Fibroblast of pulmonary artery (primary cell): ENCODE measurements at places on chromosomes 6 and 20.

GRCh38 chr20:10747019-10747418 is 73.2 kb upstream of the JAG1 start:
- DNase-seq, result peak; percentile 27

GRCh38 chr6:169156793-169157147 is 96.9 kb downstream of the THBS2 start:
- DNase-seq, result no peak

GRCh38 chr6:8389036-8389818 is 46.1 kb downstream of the SLC35B3 start:
- DNase-seq, result no peak

GRCh38 chr6:54959820-54960219 is 113.2 kb downstream of the FAM83B start:
- no peak for DNase-seq

GRCh38 chr20:14914633-14915032 is 577.2 kb upstream of the FLRT3 start:
- DNase-seq, result no peak

DNA sequence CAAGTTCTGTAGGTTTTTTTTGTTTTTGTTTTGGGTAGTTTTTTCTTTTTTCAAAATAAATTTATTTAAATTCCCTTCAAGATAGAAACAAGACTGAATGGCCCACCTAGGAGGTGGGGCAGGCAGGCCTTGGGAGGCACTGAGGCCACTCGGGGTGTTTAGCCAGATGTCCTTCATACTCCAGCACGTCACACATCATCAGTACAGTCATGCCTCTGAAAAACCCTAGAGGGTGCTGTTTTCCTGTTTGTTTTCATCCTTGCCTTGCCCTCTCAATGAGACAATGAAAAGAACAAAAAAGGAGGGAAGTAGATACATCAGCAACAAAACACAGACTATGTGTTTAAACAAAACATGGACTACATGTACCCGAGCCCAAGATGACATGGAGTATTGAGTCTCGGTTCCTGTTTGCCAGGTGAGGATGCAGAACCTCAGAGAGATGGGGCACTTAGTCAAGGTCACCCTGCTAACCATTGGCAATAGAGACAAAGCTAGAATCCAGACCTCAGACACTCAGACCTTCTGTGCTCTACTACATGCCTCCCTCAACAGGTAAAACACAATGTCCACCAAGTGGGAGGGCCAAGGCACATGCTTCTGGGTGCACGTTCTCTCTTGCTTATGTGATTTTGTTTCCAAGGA is 26.8 kb upstream of the CLIC5 start:
- peak; percentile 52 for DNase-seq

DNA sequence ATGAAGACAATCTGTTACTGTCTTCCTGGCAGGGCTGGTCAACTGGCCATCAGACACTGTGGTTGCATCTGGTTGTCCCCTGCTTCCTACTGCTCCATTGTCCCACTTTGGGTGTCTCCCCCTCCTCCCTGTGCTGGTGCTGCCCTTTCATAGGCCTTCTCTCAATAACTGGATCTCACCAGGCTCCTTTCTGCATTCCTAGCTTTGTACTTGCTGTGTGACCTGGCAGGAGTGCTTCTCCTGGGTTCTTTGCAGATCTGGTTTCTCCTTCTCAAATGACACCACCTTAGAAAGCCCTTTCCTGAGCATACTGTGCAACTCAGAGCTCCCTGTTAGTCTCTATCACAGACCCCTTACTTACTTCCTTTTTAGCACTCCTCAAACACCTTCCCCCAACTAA is 223.0 kb downstream of the BCKDHB start:
- no peak for DNase-seq

DNA sequence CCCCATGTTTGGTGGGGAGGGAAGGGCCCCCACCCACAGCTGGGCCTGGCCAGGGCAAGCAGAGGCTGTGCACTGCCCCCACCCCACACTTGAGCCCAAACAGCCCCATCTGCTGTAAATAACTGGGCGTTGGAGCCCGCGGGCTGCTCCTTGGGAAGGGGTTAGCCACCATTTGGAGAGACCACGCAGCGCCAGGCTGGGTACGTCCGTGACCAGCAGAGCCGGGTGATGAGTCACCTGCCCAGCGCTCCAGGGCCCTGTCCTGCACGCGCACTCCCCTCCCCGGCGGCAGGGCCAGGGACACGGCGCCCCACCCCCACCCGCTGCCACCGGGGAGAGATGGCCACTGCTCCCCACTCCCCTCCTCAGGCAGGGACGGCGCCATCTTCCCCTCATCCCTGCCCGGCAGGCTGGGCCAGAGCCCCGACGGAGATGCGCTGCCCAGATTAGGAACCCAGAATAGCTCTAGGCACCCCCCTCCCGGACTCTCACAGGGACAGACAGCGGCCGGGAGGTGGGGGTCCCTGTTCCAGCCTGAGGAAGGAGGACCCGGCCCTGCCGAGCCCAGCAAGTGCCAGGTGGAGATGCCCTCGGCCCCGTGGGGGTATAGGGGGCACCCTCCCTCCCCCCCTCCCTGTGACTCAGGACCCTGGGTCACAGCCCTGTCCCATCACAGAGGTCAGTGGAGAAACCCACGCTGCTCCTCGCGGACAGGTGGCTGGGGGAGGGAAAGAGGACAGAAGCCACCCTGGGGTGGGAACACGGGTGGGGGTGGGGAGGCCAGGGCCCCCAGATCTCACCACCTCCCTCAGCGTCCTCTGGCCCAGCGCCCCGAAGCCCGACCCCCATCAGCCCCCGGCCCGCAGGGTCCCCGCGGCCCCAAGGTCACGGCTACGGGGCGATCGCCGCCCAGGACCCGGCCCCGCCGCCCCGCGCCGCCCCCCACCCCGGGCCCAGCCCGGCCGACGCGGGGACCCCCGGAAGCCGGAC is 642 bp downstream of the EEF1A2 start:
- no peak for DNase-seq

DNA sequence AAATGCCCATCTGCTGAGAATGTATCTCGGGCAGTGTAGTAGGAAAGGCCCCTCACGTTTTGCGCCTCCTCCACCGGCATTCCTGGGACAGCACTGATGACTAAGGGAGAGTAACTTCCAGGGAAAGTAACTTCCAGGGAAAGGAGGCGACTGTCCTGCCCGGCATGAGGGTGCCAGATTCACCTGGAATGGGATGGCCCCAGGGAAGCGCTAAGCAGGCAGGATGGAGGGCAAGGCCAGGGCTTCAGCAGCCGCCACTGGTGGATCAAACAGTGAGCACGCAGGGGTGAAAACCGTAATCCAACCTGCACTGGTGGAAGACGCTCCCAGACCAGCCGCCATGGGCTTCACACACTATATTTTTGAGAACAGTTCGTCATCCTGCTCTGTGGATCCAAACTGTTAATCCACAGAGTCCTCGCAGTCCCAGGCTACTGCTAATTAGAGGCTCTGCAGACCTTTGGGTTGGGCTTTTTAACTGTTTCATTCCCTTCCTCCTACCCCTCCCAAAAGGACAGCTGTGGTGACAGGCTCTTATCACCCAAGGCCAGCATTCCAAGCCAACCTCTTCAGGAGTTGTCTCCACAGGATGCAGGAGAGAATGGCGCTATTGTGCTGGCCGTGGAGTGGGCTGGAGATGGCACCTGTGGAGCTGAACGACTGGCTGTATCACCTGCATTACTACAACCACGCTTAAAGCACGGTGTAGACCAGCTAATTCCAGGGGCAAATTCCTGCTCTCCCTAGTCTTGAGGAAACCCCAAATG is 178.9 kb downstream of the DLL1 start:
- DNase-seq, result no peak

- no peak for DNase-seq
Measured at GRCh38 chr6:107490566-107491137, 735 bp downstream of the SOBP start.

DNA sequence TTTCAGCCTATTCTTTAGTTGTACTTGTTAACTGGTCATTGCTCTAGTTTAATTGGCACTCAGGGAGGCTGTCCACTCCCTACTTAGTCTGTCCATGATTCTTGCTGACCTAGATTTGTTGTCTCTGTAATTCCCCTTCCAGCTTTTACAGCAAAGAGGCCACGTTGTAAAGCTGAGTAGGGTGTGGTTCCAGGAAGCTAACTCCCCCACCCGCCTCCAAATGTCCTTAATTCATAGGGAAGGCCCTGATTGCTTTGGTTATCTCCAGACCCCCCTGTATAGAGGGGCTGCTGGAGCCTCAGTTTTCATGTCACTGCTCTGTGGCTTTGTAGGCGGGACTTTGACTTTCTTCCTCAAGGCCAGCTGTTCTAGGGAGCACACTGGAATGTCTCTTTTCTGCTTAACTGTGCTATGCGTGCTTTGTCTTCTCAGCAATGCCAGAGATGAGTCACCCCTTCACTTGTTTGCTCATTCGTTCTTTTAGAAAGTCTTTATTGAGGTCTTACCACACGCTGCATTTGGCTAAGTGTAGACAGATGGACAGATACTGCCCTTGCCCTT is 175.1 kb upstream of the JAG1 start:
- DNase-seq, result peak; percentile 95

- no peak for DNase-seq
Measured at GRCh38 chr6:157987788-157988699, 6.4 kb downstream of the SYNJ2 start.

GRCh38 chr6:64691064-64691463 is 1016.0 kb downstream of the EYS start:
- DNase-seq, result no peak

DNA sequence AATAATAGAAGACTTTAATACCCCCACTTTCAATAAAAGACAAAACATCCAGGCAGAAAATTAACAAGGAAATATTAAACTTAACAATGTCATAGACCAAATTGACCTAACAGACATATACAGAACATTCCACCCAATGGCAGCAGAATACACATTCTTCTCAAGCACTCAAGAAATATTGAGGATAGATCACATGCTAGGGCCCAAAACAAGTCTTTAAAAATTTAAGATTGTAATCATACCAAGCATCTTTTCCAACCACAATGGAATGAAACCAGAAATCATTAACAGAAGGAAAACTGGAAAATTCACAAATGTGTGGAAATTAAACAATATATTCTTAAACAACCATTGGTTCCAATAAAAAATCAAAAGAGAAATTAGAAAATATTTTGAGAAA is 161.0 kb downstream of the COL12A1 start:
- DNase-seq, result no peak

DNA sequence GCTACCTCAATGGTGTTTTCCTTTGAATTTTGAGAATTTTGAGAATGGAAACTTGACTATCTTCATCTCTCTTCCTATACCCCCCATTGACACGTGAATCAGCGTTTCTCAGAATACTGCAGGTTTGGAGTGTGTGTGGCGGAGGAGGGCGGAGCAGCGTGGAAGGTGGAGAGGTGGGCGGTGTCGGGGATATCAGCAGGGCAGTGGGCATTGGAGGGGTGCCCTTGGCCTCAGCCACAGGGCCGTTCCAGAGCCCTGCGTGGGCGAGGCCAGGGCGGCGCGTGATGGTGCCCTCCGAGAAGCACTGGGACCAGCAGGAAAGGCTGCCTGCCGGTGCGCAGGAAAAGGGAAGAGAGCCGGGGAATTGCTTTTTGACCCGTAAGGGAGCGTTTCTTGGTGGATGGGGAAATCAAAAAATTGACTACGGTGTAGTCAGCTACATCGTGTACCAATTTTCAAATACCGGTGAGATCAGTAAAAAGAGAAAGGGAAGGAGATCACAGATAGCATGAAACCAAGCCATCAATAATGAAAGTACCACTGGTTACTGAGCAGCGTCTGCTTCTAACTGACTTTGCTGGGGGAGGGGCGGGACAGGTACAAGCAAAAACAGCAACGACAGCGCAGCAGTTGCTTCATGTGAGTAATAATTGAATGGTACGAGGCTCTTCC is 82.7 kb upstream of the DUSP22 start:
- DNase-seq, result no peak

DNA sequence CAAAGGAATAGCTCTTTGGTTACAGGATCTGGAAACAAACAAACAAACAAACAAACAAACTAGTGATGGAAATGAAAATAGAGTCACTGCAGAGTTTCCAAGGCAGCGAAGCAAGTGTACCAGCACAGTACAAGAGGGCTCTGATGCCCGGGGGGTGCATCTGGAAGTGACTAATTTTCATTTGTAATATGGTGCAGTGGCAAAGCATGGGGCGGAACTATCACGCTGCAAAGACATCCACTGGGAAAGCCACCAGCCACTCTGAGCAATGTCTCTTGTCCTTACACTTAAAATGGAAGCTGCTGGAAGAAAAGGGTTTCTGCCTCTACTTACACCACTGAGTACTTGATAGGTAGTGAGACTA is 44.4 kb upstream of the NEDD9 start:
- no peak for DNase-seq

GRCh38 chr6:14284969-14285590 is 167.5 kb downstream of the CD83 start:
- no peak for DNase-seq

DNA sequence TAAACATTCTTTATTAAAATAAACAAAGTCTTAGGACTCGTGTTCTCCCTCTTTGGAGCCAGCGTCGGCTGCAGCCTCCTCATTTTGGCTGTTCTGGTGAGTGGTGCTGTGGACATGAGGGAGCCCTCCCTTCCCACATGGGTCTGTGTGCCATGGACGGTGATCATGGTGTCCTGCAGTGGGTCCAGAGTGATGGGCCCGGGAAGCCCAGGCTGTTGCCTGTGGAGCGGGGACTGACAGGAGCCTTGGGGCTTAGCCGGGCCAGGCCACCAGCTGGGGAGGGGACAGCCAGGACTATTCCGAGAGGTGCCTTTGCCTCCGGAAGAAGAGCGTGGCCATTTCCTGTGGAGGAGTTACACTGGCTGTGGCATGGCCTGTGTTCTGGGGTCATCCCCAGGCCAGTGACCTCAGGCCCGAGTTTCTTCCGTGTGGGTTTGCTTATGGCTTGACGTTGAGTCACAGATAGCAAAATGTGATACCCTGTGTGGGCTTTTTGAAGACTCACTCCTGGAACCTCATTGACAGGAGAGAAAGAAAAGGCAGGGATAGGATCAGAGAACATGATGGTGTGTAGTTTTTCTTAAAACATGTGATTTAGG is 153.4 kb downstream of the DTNBP1 start:
- no peak for DNase-seq

- DNase-seq, result no peak
Measured at GRCh38 chr6:136677344-136677743, 114.9 kb downstream of the MAP3K5 start.

GRCh38 chr6:46676604-46677313 is 10.9 kb upstream of the TDRD6 start:
- no peak for DNase-seq

DNA sequence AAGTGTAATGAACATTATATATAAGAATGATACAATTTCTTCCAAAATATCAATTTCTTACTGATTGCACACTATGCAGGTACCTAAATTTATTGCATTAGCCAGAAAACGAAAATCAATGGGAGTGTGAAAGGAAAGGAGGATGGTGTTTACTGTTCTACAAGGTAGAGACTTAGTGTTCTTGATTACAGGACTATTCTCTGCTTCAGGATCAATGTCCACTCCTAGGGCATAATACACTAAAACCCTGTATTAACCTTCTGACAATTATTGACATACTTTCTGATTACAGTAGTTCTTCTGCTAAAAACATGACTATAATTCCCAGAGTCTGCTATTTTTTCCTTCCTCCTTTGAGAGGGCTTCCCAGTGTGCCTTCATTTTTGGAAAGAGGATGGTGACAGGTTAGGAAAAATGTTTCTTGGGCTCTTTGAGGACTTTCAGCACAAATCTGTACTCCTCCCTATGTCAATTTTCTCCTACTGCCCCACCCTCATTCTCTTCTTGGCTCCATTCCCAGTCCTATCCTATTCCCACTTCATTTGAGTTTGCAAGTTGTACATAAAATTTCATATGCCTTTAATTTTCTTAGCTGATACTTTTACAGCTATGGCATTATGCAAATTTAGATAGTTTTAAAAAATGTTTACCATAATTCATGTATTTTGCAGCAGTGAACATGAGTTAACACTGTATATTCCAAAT is 278.9 kb downstream of the CENPW start:
- no peak for DNase-seq
